ENCODE measurements at places on chromosomes 6 and 20. TPM values are rescaled to one million over a fixed set of nuclear protein-coding genes. Genes with fewer than 3 reads are reported as not detected.

Gene TRPC4AP
- 60.5 TPM for total RNA-seq

Gene GLP1R
- total RNA-seq, result 0.06 TPM

Gene CLDN20
- 0.23 TPM for total RNA-seq

Gene ACTL10
- total RNA-seq, result 4.8 TPM

Gene C20orf144
- total RNA-seq, result 0.09 TPM

Gene SLC32A1
- not detected for total RNA-seq

Gene FAM83B
- 14.5 TPM for total RNA-seq

Gene WFDC10B
- total RNA-seq, result 0.49 TPM

Gene DNAH8
- 0.03 TPM for total RNA-seq

Gene BACH2
- 2.6 TPM for total RNA-seq

Gene TBX18
- 1.4 TPM for total RNA-seq

DNA sequence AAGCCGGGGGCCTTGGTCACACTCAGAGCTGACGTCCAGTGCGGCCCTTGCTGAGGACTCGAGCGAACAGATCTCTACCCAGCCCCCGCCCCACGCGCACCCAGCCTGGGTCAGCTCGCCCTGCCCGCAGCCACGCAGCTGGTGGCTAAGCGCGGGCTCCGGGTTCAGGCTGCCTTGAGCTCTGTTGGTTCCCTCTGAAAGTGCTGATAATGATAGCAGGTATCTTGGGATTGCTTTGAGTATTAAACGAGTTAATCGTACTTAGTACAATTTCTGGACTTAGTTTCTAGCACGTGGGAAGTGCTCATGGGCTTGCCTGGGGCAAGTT, 88.1 kb upstream of the TGM3 start:
- DNase-seq, result no peak

DNA sequence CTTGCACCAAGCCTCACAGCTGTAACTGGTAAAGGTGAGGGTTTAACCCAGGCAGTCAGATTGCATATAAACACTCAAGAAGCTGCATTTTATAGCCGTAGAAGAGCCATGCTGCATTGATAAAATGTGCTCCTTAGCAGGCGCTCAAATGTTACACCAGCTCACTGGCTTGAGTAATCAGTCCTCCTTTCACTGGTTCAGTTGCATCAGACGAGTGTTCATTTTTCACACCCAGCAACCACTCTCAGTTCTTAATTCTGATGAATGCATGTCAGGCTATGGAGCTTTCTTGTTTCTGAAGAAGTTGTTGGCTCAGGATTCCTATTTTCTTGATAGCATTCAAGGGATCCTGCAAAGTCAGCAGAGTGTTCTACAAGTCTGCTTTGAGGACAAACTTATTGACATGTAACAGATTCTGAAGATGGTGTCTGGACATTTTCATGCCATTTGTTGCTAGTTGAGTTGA, 198.3 kb downstream of the PLCB1 start:
- no peak for DNase-seq

DNA sequence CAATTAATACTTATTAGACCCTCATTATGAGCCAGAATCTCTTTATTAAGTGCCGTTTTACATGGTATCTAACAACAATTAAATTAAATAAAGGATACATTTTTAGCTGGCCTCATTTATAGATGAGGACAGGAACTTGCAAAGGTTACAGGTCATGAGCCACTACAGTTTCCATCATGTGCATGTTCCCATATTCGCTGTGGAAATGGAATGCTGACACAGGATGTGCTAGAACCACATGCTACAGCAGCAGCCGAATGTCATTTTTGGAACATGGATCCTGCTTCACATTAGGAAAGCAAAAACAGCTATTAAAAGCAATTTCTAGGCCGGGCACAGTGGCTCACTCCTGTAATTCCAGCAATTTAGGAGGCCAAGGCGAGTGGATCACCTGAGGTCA, 5.9 kb downstream of the SLC18B1 start:
- DNase-seq, result no peak

GRCh38 chr20:62523473-62524203, 47.8 kb upstream of the GATA5 start:
- no peak for DNase-seq

DNA sequence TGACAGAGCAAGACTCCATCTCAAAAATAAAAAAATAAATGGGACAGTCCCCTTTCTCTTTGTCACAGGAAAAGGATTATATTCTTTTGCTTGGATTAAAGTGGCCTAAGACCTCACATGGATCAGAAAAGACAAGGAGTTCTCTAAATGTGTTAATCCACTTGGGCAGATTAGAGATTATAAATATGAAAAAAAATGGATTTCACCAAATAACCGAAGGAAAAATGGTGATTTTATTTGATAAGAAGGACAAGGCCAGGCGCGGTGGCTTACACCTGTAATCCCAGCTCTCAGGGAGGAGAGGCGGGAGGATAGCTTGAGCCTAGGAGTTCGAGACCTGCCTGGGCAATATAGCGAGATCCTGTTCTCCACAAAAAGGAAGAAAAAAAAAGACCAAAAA, 21.8 kb downstream of the SAMHD1 start:
- DNase-seq, result no peak

DNA sequence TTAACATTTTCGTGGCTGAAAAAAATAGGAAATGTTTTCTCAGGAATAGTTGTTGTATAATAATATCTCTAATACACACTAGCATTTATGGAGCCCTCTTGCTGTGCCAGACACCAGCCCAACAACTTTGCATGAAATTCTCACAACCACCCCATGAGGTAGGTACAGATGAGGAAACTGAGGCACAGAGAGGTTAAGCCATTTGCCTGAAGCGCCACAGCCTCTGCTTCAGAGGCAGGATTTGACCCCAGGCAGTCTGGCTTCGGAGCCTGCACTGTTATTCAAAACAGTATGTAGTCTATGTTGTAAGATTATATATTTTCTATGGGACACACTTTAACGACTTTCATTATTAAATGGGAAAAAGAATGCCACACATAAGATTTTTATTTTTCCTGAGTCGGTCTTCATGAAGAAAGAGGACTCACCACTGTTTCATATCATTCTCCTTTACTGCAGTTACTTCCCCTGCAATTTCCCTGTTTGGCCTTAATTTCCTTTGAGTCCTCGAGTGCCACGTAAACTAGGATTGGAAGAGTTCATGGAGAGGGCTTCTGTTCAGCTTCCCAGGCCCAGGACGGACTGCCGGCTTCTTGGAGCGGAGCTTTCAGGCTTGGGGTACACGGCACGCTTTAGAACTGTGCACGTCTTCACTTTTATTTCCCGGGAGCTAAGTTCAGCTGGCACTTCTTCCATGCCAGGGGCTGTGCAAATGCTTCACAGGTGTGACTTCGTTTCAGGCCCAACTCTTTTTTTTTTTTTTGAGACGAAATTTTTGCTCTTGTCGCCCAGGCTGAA, 128.0 kb downstream of the BMP7 start:
- DNase-seq, result no peak

DNA sequence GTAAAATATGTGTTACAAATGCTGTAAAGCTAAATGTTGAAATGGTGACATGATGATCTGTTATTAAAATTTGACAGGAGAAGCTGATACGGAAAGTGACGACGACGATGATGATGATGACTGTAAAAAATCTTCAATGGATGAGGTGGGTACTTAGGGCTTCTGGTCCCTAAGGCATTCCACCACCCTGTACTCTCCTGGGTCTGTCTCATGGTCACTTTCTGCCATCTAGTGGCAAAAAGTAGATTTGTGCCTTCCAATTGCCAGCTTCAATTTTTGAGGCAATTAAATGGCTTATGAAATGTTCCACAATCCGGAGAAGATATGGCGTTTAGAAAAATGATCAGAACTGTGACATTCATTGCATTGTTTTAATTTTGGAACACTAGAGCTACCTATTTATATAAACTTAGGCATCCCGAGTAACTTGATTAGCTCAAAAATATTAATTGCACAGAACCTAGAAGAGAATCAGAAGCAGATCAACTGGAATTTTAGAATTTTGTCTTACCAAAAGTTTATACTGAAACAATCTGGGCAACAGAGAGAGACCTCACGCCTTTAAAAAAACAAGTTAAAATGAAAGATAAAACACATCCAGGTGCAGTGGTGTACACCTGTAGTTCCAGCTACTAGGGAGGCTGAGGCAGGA, 346.5 kb upstream of the PLCB4 start:
- peak; percentile 35 for DNase-seq

DNA sequence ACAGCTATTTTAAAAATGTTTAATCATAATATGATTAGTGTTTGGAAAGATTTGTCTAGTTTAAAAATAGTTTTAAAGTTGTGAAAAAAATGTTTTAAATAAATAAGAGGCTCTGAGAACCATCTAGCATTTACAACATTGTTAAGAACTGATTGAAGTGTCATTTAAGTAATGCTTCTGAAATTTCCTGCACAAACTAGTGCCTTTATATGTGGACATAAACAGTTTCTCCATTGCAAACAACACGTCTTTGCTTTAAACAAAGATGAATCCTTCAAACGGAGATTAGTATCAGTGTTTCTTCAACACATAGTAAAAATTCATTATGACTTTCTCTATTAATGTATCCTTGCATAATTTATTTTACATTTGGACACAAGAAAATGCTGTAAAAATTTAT, 45.9 kb upstream of the ID4 start:
- no peak for DNase-seq

DNA sequence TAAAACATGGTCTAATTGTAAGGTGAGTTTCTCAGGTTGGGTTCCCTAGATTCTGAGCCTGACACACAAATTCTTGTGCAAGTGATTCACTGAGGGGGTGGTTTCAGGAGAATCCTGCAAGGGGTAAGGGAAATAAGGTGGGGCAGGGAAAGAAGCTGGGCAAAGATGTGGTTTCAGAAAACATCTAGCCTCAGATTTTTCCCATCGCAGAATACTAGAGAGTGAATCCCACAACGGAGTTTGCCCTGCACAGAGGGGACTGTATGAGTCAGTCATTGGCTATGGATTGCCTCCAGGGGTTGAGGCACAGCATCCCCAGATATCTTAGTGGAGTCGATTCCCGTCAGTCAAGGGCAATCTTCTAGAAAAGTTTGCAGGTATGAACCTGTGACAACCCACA, 65.2 kb downstream of the PRL start:
- DNase-seq, result no peak

DNA sequence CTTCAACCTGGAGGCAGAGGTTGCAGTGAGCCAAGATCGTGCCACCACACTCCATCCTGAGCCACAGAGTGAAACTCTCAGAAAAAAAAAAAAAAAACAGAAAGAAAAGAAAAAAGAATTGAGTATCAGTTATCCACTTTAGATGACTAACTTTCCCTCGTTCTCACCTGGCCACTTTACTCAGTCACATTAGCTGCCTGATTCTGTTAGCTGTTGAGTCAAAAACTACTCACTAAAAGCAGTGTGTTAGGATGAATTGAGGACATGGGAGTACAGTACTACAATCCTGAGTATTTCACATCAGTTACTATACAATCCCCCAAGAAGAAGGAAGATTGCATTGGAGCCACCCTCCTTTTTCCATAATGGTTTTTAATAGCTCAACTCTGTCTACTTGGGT, 114.6 kb downstream of the ADAT2 start:
- DNase-seq, result no peak

DNA sequence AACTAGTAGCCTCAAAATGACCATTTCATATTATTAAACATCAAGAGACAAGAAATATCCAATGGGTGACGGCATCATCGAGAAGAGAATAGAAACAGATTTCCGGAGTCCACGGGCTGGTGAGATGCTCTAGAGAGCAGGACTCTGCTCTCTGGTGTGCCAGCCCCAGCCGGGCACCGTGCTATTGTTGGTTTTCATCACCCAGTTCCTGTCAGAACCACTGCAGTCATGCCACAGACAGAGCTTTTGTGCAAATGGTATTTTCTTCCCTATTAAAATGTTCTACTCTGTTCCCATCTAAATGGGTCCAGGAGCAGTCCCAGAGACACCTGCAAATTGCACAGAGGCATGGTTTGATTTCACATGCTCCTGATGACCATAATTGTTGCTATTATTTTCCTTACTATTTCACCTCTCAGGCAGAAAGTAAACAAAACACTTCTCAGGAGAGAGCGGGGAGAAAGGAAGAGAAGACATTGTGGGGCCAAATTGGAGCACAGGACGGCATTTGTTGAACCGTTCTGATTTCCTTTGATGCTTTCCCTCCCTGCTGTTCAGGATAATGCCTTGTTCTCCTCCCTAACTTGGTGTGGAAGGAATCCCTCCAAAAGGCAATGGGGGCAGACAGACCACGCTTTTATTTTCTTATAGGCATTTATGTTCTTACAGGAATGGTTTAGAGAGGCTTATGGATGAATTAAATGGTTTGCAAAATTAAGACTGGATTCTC, 11.4 kb upstream of the RAMACL start:
- DNase-seq, result no peak

GRCh38 chr20:48165401-48165685, 380.1 kb upstream of the SULF2 start:
- DNase-seq, result no peak

GRCh38 chr6:2764610-2765165, 505 bp upstream of the WRNIP1 start:
- DNase-seq, result peak; percentile 54

- no peak for DNase-seq
Observed at GRCh38 chr20:32326504-32326845, 31.7 kb upstream of the ASXL1 start.

DNA sequence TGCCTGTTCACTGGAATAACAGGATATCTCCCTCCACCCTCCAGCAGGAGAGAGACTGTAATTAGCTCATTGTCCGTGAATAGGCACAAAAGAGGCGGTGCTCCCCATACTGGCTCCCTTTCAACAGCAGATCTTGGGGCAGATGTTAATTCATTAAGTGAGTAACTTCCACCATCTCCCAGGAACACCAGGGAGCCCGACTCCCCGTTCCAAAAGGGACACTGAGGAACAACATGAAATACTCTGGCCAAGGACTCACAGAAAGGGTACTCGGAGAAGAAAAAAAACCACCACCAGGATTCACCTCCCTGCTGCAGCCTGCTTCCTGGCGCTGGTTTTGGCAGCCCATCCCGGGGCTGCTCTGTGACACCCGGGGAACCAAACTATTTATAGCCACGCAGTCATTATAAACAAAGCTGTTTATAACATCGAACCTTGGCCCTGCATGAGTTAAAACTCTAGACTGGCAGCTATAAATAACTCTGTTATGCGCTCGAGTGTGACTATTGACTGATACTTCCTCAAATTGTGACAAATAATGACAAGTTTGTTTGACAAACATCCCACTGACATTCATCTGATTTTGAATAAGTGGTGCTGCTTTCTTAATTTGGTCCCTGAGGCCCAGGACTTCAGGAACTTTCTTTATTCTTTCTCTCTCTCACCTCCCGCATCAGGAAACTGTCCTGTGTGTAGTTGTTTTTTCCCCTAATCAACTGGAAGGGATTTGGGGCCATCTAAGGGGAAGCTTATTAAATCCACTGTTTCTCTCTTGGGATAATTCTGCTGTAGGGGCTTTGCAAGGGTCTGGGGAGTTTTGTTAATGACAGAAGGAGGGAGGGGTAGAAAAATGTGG, 521.6 kb downstream of the CD83 start:
- DNase-seq, result no peak

- DNase-seq, result no peak
Observed at GRCh38 chr6:105911106-105911629, 175.0 kb upstream of the PRDM1 start.
